ENCODE measurements at places on chromosomes 11 and 22.

- no peak for DNase-seq
These were observed 630.3 kb downstream of the TBC1D22A start for GRCh38 chr22:47392729-47393128.

GRCh38 chr22:23539135-23539838, 40.8 kb downstream of the IGLL1 start:
- peak; percentile 69 for DNase-seq

GRCh38 chr22:20957102-20957682, 9.9 kb upstream of the AIFM3 start:
- no peak for DNase-seq

- no peak for DNase-seq
These were observed 44.7 kb upstream of the CXCR5 start for GRCh38 chr11:118838905-118839553.

DNA sequence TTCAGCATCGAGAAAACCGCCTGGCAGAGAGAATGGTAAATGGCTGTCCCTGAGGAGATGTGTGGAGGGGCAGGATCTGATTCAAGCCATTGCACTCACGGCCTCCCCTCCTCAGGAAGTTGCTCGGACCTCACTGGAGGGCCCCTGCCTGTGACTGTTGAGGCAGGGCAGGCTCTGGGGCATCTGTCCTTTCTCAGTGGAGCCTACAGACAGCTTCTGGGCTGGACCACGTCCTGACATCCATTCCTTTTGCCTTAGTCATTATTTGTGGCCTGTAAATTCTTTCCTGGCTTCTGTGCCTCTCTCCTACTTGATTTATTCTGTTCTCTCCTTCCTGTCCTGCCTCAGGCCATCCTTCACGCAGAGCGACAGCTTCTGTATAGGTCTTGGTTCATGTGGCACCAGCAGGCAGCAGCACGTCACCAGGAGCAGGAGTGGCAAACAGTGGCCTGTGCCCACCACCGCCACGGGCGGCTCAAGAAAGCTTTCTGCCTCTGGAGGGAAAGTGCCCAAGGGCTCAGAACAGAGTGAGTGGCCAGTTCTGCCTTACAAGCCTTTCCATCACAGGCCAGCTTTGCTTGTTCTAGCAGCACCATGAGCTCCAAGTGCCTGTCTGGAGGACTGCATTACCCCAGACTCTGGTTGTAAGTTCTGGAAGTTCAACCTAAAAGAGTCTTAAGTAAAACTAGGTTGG, 59.6 kb downstream of the PISD start:
- DNase-seq, result peak; percentile 90

GRCh38 chr11:8922691-8923090, 10.1 kb downstream of the C11orf16 start:
- no peak for DNase-seq

DNA sequence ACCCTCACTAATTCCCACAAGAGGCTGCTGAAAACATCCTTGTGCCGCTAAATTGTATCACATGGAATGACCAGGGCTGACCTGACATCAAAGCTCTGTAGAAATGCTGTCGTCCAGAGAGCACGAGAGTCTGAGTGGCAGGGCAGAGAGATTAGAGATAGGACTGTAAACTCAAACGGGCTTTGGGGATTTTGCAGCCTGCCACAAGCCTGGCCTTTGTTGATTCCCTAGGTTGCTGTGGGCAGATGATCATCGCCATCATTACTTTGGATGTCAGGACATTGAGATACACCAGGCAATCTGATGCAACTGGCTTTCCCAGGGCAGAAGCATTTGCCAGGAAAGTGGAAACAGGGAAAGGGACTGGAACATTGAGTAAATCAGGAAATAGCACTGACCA, 131.6 kb downstream of the ETS1 start:
- no peak for DNase-seq

Measured in fibroblast of skin of back (primary cell).